ENCODE measurements at places on chromosomes 6 and 20. TPM values are rescaled to one million over a fixed set of nuclear protein-coding genes. Genes with fewer than 3 reads are reported as not detected.

SYCP2L gene
- polyA plus RNA-seq, result 0.15 TPM

ATP5F1E gene
- 438 TPM for polyA plus RNA-seq

RIPOR2 gene
- polyA plus RNA-seq, result 62.1 TPM

PGC gene
- polyA plus RNA-seq, result not detected

PRND gene
- polyA plus RNA-seq, result not detected

JPH2 gene
- polyA plus RNA-seq, result not detected
